ENCODE measurements at places on chromosomes 2 and 18. TPM values are rescaled to one million over a fixed set of nuclear protein-coding genes. Genes with fewer than 3 reads are reported as not detected.

DNA sequence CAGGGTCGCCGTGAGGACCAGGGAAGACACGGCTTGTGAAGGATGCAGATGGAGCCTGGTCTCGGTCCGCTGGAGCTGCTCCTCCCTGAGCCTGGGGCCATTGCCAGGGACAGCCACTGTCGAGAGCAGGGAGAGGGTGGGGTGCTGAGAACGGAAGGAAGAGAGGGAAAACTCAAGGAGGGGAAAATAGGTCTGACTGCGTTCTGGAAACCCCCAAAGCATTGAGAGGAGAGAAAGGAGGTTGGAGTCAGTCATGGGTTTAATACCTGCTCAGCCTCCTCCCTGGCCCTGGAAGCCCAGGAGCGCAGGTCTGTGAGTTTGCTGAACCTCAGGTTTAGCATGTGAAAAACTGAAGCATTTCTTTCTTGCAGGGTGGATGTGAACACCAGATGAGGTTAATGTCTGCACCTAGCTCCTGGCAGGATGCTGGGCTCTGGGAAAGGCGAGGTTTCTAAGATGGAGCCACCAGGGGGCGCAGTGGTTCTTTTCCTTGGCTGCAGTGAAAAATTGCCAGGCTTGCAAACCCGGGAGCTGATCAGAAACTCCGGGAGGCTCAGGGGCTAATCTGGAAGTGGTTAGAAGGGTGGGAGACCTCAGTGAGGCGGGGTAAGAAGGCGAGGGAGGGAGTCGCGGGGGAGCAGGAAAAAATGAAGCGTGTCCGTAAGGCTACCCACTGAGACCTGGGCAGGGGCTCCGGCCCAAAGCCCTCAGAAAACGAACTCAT is 33.6 kb upstream of the RNF149 start:
- DNase-seq, result peak; percentile 78

Gene TEX51
- total RNA-seq, result not detected

- peak; percentile 45 for DNase-seq
Observed at GRCh38 chr18:35497027-35497369, 762 bp downstream of the INO80C start.

Gene DCDC2C
- not detected for total RNA-seq

Gene CNDP1
- total RNA-seq, result not detected

Gene TUBA4B
- total RNA-seq, result not detected

GRCh38 chr2:190947711-190948251 is 66.2 kb downstream of the STAT1 start:
- peak; percentile 94 for DNase-seq

GRCh38 chr2:158505448-158505934 is 48.7 kb downstream of the PKP4 start:
- DNase-seq, result no peak

GRCh38 chr18:13067124-13067523 is 76.0 kb downstream of the CEP192 start:
- DNase-seq, result peak; percentile 48

GRCh38 chr2:7053650-7054265 is 136.5 kb downstream of the RNF144A start:
- DNase-seq, result no peak

- DNase-seq, result peak; percentile 69
Observed at GRCh38 chr2:208072250-208072892, 47.0 kb upstream of the PLEKHM3 start.

Gene EHD3
- total RNA-seq, result 6.7 TPM

DNA sequence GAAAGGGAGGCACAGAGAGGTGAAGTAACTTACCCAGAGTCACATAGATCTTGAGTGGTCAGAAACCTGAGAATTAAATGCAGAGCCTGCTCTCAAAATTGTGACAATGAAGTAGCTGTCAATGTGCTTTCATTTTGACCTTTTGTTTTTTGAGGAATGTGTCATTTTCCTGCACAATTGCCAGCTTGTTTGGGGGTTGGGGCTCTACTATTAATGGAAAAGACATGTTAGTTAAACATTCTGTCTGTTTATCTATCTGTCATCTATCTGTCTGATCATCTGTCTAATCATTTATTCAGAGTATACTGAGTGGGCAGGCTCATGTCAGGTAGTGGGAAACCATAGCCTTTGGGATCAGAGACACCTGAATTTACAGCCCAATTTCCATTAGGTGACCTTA is 428.4 kb downstream of the TSN start:
- peak; percentile 59 for DNase-seq

DNA sequence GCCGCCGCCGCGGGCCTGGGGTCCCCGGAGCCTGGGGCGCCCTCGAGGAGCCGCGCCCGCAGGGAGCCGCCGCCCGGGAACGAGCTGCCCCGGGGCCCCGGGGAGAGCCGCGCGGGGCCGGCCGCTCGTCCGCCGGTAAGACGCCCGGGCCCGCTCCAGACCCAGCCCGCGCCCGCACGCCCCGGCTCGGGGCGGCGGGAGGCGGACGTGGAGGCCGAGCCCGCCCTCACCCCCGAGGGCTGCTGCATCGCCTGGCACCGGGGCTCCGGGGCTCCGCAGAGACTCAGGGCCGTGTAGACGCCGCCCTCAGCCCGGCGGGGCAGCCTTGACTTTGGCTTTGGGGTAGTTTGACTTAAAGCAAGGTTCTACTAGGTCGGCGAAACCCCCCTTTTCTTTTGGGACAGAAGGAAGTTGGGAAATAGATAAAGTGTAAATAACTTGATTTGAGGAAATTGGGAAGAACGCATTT is 335 bp downstream of the ERFE start:
- DNase-seq, result no peak

DNA sequence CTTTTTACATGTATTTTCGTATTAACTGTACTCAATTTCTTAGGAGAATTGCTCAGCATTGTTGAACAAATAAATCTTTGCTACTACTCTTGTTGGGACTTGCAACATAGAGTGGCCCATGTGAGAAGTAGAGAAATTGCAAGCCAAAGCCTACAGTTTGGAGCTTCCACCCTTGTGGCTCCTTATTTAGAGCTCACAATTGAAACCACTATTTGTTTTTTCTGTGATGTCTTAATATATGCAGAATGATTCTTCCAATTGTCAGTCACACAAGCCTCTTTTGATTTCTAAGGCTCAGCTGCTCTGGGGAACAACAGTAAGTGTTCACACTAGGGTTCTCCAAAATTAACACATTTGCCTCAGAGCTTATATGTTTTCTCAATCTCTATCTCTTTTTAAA is 60.2 kb upstream of the GALNT13 start:
- DNase-seq, result no peak

Gene C2orf81
- total RNA-seq, result under 0.01 TPM

DNA sequence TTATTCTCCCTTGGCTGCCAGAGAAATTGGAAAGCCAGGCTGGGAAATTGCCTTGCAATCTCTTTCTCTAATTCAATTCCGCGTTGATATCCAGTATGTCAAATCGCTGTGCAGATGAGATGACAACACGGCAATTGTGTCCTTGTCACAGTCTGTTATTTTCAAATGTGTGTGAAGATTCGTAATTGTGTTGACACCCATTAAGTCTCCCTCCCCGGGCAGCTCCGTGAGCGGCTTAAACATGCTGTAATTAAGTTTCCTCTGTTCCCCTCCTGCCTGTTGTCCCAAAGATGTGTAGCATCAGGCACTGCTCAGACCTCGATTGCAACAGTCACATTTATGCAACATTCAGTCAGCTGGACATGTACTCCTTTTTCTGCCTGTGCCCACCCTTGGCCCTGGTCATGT is 209.5 kb downstream of the LPIN1 start:
- no peak for DNase-seq

Gene BBS5
- 1.3 TPM for total RNA-seq

Gene NEMP2
- 1.5 TPM for total RNA-seq

- DNase-seq, result no peak
Observed at GRCh38 chr2:207594264-207594663, 30.9 kb downstream of the METTL21A start.

Gene IL1B
- 0.22 TPM for total RNA-seq

- no peak for DNase-seq
Observed at GRCh38 chr18:57437402-57437765, 2.2 kb downstream of the ONECUT2 start.

- DNase-seq, result no peak
Observed at GRCh38 chr2:195212586-195212985, 444.4 kb upstream of the SLC39A10 start.

GRCh38 chr2:12073217-12073852 is 326.9 kb downstream of the LPIN1 start:
- no peak for DNase-seq

GRCh38 chr2:218832520-218832919 is 917 bp upstream of the PRKAG3 start:
- no peak for DNase-seq

Gene TMEM37
- 0.20 TPM for total RNA-seq

DNA sequence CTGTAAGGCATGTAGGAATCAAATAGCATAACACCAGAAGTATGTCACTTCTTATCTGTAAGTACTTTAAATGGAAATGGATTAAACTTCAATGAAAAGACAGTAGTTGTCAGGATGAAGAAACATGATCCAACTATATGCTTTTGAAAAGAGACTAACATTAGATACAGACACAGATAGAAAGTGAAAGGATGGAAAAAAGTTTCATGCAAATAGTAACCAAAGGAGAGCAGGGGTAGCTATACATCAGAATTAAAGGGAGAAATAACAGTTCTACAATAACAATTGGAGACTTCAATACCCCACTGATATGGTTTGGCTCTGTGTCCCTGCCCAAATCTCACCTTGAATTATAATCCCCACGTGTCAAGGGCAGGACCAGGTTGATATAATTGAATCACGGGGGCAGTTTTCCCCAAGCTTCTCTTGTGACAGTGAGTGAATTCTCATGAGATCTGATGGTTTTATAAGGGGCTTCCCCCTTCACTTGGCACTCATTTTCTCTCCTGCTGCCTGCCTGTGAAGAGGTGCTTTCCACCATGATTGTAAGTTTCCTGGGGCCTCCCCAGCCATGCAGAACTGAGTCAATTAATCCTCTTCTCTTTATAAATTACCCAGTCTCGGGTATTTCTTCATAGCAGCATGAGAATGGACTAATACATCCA is 205.4 kb upstream of the CDH2 start:
- DNase-seq, result no peak

DNA sequence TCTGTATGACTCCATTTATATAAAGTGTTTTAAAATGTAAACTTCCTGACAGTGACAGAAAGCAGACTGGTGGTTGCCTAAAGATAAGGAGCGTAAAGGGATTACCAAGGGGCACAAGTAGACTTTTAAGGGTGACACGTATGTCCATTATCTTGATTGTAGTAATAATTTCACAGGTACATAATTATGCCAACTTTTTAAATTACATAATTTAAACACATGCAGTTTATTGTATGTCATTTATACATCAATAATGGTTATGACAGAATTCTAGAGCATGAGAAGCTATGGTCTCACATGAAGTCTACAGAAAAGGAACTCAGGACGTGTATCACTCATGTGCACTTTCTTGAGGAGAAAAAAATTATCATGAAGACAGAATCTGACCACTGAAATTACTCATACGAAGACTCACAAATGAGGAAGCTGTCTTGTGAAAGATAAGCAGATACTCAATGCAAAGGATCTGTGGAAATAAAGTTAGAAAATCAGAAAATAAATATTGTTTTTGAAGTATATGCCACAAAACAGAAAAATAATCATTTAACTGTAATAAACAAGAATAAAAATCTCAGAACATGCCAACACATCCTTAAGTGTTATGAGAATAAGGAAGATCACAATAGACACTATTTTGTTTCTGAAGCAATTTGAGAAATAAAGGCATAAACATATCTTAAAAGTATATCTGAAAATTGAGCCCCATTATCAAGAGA is 84.4 kb downstream of the TMEM131 start:
- DNase-seq, result no peak

- DNase-seq, result no peak
Observed at GRCh38 chr2:237935740-237936452, 30.9 kb upstream of the UBE2F start.

Gene CCL20
- total RNA-seq, result 0.60 TPM

DNA sequence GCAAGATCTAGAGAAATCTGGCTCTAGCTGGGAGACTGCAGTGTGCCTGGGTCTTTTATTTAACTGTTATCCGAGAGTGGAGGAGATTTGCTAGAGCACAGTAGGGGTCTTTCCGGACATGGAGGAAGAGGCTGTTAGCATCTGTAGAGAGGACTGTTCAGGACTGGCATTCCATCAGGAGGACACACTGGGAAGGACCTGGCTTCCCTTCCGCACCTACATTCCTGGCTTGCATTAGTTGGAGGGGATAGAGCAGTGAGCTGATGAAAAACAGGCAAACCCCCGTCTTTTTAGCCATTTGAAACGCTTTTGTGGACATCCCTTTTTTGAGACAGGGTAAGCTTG is 874 bp upstream of the PIEZO2 start:
- no peak for DNase-seq

GRCh38 chr2:12776521-12776961 is 59.8 kb downstream of the TRIB2 start:
- DNase-seq, result no peak

GRCh38 chr2:205754924-205755321 is 72.6 kb downstream of the NRP2 start:
- DNase-seq, result no peak

Gene ZCCHC2
- total RNA-seq, result 14.6 TPM

Gene SLC19A3
- not detected for total RNA-seq

DNA sequence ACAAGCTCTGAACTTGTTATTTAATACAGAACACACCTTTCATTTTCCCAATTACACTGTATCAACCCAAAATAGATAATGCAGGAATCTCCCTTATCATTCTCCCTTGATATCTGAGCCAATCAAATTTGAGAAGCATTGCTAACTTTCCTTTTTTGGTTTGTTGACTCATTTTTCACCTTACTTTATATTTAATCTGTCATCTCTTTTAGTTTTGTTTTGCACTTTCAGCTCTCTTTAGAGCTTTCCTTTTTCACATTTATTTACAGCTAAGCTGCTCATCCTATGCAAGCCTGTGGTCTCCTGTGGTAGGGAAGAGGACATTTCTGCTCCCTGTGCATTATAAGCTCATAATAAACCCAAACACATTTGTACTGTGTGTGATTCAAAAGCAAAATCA is 50.1 kb downstream of the ITGAV start:
- DNase-seq, result no peak

DNA sequence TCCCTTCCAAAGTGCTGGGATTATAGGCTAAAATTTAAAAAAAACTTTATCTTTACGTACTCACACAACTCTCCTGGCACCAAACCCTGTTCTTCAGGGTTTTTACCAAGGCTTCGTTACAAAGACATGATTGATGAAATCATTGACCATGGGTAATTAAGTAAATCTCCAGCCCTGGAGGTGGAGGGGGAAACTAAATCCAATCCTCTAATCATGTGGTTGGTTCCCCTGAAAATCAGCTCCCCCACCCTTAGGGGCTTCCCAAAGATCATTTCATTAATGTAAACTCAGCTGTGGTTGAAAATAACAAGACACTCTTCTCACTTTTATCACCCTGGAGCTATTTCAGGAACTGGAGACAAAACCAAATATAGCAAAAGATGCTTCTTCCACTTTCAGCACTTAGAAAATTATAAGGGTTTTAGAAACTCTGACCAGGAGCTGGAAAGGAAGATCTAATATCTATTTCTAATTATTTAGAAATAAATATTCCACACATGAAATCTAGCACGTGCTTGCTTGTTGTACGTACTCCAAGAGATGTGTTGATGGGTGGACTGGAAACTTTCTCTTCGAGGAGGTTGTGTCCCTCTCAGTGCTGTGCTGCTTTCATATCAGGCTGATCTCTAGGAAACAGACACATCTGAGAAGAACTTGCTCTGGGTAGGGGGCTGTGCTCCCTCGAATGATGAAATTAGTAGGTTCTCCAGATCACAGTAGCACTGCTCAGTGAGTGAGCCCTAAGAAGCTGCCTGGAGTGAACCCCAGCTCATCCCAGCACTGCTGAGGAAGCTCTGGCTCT is 67.2 kb downstream of the SMAD4 start:
- DNase-seq, result no peak

GRCh38 chr2:151762694-151763093 is 28.4 kb upstream of the NEB start:
- no peak for DNase-seq

- no peak for DNase-seq
Observed at GRCh38 chr2:126891681-126892500, 6.8 kb upstream of the TEX51 start.

Gene GYPC
- total RNA-seq, result 773 TPM

Data from lung microvascular endothelial cell (primary cell).